Fibroblast of upper back skin (primary cell): ENCODE measurements at places on chromosomes 6 and 20.

- no peak for DNase-seq
Measured at GRCh38 chr6:143126574-143126941, 65.9 kb downstream of the AIG1 start.

- DNase-seq = no peak
Measured at GRCh38 chr20:46207793-46208192, 89.7 kb downstream of the CD40 start.

DNA sequence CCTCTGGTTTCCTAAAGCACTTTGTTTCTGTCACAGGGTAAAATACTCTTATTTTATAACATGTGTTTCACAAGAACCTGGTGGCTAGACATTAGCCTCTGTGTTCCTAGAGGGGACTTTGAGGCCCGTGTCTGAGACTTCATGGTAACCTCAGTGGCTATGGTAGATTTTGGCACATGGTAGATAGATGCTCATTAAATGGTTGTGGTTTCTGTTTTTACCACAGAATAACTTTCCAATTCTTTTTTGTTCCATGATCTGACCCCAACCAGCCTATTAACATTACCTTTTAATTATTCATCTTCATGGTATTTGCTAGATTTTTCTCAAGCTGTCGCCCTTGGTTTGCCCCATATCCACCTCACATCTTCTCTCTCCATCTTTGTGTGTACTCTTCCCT is 34.3 kb downstream of the CCN2 start:
- DNase-seq = peak; percentile 22

DNA sequence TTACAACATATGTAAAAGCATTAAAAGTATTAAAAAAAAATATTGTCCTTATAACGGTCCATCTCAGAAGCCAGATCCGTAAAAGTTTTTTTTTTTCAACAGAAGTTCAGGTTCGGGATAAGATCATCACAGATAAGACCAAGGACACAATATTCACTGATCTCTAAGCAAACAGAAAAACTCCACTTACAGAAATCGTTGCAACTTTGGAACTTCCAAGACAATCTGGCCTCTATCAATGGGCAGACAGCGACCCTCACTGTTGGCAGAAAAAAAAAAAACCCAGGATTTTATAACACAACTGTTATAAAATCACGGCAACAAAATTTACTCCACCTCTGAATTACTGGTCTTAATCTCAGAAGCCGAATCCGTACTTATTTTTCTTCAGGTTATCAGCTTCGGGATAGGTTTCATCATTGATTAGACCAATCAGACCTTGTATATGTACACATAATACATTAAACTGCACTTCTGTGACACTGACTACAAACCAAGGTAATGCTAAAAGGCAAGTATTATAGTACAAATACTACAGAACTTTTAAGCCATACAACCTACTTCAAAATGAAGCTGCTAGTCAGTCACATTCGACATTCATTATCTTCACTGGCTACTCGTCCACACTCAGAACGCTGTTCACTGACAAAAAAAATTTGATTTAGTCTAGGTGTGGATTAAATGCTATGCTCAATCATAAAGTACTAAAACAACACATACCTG is 34.7 kb upstream of the SYNCRIP start:
- peak; percentile 38 for DNase-seq

DNA sequence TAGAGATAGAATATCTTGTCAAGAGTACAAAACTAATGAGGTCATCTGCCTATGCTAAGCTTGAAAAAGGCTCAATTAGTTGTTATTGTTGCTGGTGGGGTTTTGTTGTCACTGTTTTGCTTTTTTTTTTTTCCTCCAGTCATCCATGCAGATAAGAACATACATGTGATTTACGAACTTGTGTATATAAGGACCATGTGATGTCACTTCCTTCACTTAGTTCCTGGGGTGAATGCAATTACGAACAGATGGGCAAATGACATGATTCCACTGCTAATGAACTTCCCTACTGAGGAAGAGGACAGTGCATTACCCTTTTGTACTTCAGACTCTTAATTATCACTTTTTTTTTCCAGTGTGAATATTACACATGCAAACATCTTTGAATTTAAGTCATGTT is 1175.3 kb upstream of the GJE1 start:
- no peak for DNase-seq

GRCh38 chr6:88290411-88290810 is 124.3 kb upstream of the CNR1 start:
- DNase-seq = no peak

GRCh38 chr20:19750907-19751636 is 7.0 kb upstream of the RIN2 start:
- no peak for DNase-seq

- no peak for DNase-seq
Measured at GRCh38 chr6:160174681-160175080, 53.1 kb downstream of the SLC22A1 start.

- DNase-seq = no peak
Measured at GRCh38 chr6:3484946-3485345, 28.1 kb upstream of the SLC22A23 start.

DNA sequence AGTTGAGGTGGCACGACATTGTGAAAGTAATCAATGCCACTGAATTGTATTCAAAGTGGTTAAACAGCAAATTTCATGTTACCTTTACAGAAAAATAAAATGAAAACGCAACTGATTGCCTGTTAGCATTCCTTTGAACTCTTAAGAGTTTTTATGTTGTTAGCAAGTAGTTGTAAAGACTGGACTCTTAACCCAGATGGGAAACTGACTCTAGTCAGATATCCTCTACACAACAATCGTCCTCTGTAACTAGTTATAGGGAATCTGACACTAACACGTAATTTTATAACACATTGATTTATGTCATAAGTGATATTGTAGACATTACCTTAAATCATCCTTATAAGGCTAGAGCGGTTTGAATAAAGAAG is 3.0 kb upstream of the FBXO9 start:
- no peak for DNase-seq

DNA sequence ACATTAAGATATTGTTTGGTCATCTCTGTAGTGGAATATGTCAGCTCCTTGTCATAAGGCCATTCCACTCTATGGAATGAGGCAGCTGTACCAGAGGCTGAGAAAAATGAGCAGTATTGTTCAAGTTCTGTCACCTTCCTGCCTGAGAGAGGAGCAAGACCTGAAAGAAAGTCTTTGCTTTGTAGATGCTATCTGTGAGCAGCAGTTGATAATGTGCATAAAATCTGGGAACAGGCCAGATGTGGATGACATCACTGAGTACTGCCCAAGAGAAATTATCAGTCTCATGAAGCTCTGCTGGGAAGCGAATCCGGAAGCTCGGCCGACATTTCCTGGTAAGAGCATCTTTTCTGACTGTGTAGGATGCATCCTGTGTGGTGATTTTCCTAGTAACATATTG is 16.8 kb downstream of the RIPK1 start:
- DNase-seq = no peak
